ENCODE measurements at places on chromosomes 11 and 22.

- no peak for DNase-seq
These were observed 133.5 kb downstream of the RBFOX2 start for GRCh38 chr22:35894937-35895708.

- no peak for DNase-seq
These were observed 4.9 kb upstream of the OR52W1 start for GRCh38 chr11:6194065-6194581.

DNA sequence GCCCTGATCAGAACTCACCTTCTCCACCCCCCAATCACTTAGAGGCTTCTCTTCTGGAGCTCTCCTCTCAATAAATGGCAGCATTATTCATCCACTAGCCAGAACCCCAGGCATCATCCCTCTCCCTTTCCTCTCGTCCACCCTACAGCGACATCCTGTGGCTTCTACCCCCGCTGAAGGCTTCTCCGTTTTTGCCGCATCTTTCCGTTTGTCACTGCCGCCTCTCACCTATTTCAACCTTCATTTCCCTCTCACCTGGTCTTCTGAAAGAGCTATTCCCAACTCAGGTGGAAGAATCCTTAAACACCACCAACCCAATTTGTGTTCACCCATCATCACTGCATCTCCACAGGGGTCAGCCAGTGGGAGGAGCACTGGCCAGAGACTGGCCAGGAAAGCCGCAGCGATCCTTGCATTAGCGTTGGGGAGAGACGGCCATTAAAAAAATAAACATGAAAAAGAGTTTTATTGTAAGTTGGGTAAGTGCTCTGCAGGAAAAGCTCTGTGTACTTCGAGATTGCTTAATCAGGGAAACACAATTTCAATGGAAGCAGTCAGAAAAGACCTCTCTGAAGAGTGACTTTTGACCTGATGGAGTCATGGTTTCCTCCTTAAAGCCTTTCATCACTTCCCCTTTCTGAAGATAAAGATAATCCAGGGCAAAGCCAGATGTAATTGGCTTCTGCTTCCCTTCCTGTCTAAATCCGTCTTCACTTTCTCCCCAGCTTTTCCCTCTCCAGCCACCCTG is 36.7 kb downstream of the SPATA19 start:
- no peak for DNase-seq

GRCh38 chr11:10579700-10580099 is 11.2 kb upstream of the LYVE1 start:
- DNase-seq: no peak

GRCh38 chr11:119306373-119306890 is 10.5 kb downstream of the MCAM start:
- DNase-seq: peak; percentile 36

- DNase-seq: no peak
These were observed 80.6 kb upstream of the CARD18 start for GRCh38 chr11:105220121-105220520.

DNA sequence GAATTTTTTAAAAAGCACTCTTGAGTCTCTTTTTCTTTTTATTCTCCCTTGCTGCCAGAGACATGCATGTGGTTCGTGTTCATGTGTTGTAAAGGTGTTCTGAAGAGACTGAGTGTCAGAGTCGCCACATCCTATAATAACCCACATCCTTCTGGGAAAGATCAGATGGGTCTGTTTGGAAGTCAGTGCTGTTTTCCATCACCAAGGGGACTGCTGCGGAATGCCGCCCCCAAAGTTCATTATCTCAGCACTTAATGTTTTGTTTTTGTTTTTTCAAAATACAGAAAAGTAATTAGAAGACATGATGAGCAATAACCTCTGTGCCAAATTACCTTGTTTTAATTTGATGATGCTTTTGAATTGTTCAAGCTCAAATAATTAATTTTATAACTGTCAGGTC is 56.9 kb upstream of the EIF3M start:
- DNase-seq: no peak

GRCh38 chr22:50507421-50507990 is at the start of gene LMF2:
Gene LMF2 (minus strand): TSS chr22:50507702. CDS start chr22:50507675, 27 bp downstream.
- DNase-seq: peak; percentile 94

DNA sequence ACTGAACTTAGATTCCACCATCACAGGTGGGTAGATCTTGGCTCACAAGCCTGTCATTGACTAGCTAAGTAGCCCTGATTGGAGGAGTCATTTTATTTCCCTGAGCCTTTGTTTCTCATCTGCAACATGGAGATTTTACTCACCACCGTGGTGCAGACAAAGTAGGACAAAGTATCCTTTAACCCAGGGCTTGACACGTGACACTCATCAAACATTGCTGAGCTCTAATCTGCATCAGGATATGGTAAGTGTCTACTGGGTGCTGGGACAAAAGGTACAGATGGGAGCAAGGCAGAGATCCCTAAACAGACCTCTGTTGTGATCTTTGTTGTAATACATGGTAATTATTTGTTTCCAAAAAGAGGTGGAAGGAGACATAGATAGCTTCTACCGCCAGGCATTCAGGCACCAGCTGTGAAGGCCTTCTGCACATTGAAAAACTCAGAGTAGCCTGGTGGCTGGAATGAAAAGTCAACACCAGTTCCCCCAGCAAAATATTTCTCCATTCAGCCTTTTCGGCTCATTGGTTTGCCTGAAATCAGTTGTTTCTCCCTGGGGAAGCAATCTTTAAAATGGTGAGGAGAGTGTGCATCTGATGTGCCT is 18.3 kb upstream of the MICAL2 start:
- DNase-seq: no peak

DNA sequence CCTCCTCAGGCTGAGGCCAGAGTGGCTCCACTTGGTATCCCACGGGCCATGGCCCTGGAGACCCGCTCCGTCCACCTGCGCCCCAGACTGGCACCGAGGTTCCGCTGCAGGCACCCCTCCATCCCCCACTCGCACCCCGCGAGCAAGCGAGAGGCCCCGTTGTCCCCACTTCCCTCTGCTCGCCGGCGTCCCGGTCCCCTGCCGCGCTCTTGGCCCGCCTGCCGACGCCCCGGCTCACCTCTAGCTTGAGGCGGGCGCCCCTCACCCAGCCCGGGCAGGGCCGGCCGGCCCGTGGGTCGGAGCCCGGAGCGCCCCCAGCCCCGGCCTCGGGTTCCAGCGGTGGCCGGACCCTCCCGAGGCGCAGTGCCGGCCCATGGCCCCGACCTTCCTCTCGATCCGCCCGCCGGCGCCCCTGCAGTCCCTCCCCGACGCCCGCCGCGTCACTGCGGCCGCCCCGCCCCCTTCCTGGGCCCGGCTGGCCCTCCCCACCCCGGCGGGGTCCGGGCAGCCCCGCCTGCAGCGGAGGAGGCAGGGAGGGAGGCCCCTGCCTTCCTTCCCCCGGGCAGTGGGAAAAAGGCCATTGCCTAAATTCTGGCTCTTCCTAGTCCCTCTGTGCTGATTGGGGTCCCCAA is at the start of gene PITPNM1:
Gene PITPNM1 (minus strand): TSS at position 414 of the 632 bp plus-strand sequence. CDS start 1,183 bp downstream, outside the sequence.
- peak; percentile 79 for DNase-seq

DNA sequence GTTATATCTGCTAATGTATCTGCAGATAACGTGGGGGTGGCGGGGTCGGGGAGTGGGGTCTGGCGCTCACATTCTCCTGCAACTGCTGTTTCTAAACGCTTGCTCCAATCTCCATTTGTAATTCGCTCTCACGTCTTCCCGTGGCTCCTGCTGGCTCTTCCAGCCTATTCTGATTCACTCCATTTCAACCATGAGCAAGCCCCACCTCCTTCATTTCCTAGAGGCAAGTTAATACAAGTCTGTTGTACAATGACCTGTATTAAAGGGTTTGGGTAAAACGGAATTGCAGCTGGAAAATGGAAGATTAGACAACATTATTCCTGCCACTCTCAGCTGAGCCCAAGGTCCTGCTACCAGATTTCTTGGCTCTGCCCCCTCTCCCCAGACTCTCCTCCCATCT is 132.3 kb downstream of the CSNK2A3 start:
- no peak for DNase-seq

- DNase-seq: no peak
These were observed 19.2 kb upstream of the ADSL start for GRCh38 chr22:40326905-40327735.

GRCh38 chr11:83599066-83599465 is 312.9 kb upstream of the CCDC90B start:
- no peak for DNase-seq

GRCh38 chr22:19176732-19177131 is 1.8 kb downstream of the SLC25A1 start:
- DNase-seq: no peak

GRCh38 chr11:46293641-46294103 is 16.2 kb downstream of the CREB3L1 start:
- DNase-seq: no peak

GRCh38 chr11:134409552-134410429 is 2.3 kb downstream of the B3GAT1 start:
- no peak for DNase-seq

GRCh38 chr22:36375071-36375980 is 12.4 kb downstream of the MYH9 start:
- DNase-seq: no peak

DNA sequence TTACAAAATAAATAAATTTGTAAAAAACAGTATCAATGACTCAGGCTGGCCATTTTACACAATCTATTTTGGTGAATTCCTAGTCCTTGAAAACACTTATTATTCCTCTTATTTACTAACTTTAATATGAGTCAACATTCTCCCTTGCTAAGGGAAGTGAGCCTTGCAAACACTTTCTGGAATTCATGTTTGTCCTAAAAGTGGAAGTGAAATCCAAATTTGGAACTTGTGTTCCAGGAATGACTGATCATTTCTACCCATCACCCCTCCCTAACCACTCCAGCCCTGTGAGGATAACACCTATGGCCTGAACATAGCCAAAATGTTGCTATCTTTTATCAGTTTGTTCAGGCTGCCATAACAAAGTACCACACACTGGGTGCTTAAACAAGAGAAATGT is 83.1 kb downstream of the OR5AK2 start:
- DNase-seq: no peak

- DNase-seq: no peak
These were observed 11.2 kb downstream of the SNRPD3 start for GRCh38 chr22:24566899-24567511.

- no peak for DNase-seq
These were observed 12.9 kb downstream of the MICAL2 start for GRCh38 chr11:12123273-12123672.

DNA sequence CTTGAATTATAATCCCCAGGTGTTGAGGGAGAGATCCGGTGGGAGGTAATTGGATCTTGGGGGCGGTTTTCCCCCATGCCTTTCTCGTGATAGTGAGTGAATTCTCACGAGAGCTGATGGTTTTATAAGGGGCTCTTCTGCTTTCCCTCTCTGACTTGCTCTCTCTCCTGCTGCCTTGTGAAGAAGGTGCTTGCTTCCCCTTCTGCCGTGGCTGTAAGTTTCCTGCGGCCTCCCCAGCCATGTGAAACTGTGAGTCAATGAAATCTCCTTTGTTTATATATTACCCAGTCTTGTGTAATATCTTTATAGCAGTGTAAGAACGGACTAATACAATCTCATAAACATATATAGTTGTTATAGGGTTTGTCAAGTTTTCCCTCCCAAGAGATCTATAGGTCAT is 32.8 kb downstream of the KCNE3 start:
- no peak for DNase-seq

DNA sequence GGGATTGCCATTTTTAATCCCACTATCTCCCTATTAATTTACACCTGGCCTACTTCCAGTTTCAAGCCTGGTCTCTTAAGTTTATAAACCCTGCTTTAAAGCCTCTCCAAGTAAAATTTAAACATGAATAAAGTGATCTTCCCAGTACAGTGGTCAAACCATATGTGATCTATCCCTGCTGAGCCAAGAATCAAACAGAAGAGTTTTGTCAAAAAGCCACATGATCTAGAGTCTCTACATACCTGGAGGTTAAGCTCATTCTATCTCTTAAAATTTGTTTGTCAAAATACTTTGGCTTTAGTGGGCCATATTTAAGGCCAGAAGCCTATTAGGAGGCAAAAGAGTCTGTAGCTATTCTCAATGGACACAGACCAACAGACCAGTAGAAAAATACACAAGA is 42.9 kb upstream of the DDI1 start:
- DNase-seq: no peak

- DNase-seq: no peak
These were observed 12.9 kb downstream of the USP28 start for GRCh38 chr11:113862435-113862834.

- DNase-seq: no peak
These were observed 841 bp upstream of the EIF4G2 start for GRCh38 chr11:10809373-10810160.

- no peak for DNase-seq
These were observed 70.2 kb downstream of the DBX1 start for GRCh38 chr11:20089796-20090653.

- no peak for DNase-seq
These were observed 121.5 kb downstream of the ST3GAL4 start for GRCh38 chr11:126476977-126477376.

DNA sequence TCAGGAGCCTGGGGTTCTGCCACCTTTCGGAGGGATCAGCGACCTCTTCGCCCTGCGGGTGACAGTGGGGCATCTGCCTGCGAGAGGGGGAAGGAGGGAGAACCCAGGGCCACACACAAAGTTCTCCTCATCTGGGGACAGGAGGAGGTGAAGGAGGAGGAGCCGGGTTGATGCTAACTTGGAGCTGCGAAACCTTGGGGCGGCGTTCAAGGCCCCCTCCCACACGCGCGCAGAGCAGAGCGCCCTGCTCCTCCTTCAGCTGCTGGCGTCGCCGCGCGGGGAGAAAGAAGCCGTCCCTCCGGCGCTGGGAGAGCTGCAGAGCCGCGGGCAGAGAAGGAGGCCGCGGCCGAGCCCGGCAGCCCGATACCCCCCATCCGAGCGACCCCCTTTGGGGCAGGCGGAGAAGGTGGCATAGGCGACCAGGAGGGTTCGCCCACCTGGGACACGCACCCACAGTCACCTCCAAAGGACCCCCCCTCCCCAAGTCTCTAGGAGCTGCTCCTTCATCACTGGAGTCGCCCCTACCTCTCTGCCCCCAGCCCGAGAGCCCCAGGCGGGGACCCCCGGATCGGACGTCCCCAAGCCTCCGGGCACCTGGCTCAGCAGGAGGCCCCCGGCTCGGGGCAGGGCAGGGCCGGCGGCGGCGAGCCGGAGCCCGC is at the start of gene RASD2:
Gene RASD2 (plus strand): TSS at position 237 of the 659 bp plus-strand sequence. CDS start 5,979 bp downstream, outside the sequence.
- DNase-seq: no peak

DNA sequence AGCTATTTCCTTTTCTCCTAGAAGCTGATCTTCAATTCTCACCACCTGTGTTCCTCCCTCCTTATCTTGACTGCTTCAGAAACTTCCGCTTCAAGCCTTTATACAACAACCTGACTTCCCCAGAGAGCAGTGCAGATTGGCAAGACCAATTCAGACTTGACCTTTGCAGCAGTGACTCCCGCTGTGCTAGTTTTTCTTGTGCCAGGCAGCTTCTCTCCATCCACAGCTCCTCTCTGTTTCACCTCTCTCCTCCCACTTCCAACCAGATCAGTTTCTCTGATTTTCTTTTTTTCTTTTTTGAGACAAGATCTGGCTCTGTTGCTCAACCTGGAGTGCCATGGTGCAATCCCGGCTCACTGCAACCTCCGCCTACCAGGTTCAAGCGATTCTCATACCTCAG is 74.3 kb downstream of the GRAMD1B start:
- no peak for DNase-seq

- no peak for DNase-seq
These were observed 5.8 kb downstream of the USP35 start for GRCh38 chr11:78194490-78194889.

- DNase-seq: no peak
These were observed 11.4 kb downstream of the TAGLN start for GRCh38 chr11:117210620-117211019.
